ENCODE measurements at places on chromosomes 11 and 22. TPM values are rescaled to one million over a fixed set of nuclear protein-coding genes. Genes with fewer than 3 reads are reported as not detected.

The MUC6 gene
- not detected for total RNA-seq

The APOA4 gene
- not detected for total RNA-seq

The KIRREL3 gene
- total RNA-seq, result not detected

DNA sequence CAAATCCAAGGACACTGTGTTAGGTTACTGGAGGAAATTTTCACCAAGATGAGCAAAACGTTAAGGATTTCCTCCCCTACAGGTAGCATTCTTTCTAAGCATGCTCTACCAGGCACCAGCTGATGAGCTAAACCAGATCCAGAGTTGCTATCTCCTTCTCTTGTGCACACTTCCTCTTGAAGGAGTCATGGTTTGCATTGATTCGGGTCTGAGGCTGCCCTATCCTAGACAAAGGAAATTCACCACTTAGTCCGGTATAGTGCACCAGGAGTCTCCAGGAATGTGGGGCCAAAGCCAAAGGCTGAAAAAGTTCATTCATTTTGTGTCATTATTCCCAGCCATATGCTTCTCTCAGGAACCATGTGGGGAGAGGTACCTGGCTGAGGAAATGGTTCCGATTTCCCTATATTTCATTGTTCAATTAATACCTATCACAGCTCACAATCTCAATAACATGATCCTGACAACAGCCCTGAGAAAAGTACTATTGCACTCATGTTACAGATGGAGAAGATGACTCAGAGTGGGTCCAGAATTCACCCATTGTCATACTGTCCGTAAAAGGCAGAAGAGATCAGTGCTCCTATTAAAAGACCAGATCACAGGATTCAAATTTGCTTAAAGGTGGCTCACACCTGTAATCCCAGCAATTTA is 39.1 kb downstream of the SLC35F2 start:
- DNase-seq, result peak; percentile 87

The KRTAP5-8 gene
- not detected for total RNA-seq

DNA sequence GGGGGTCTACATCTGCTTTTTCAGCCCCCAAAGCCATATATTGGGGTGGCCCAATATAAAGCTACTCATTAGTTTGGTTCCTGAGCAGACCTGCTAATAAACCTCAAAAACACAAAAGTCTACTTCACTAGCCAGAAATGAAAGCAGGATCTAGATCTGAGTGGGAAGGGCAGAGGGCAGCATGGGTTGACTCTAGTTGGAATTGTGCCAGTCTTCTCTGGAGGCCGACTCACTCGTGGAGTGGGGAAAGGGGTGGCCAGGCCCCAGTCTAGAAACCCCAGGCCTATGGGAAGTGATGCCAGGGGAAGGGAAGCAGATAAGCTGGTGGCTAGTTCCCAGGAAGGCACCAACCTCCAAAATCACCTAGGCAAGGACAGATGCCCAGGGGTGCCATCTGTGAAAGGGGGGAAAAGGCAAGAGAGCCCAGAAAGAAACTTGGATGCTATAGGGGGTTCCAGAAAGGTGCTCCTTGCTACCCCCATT is 5.3 kb downstream of the PATZ1 start:
- no peak for DNase-seq

DNA sequence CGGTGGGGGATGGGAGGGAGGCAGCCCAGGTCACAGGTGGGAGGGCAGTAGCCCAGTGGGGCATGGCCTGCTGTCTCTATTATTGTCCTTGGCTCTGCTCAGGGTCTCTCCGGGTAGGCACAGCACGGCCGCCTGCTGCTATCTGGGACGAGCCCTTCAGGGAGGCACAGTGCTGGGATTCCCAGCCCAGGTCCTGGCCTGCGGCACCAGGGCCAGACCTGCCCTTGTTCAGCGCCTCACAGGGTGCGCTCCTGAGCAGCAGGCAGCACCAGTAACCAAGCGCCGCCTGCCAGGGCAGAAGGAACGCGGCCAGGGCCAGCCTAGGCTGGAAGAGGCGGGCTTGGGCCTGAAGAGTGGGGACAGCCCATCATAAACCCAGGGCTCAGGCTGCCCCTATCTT is 151.0 kb downstream of the MPPED1 start:
- no peak for DNase-seq

GRCh38 chr11:70240337-70240736 is 30.2 kb upstream of the PPFIA1 start:
- no peak for DNase-seq

DNA sequence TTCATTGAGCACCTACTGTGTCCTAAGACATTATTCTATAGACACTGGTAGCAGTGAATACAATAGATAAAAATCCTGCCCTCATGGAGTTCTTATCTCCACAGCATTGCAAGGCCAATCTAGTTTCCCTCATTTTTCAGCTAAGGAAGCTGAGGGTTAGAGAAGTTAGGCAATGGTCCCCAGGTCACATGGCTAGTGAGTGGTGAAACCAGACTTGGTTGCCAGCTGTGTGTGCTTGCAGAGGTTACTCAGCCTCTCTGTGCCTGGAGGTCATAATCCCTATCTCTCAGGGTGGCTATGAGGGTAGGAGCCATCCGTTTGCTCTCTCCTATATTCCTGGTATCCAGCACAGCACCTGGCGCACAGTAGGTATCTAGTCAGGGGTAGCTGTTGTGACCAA is 147.7 kb upstream of the SEZ6L start:
- DNase-seq, result no peak

DNA sequence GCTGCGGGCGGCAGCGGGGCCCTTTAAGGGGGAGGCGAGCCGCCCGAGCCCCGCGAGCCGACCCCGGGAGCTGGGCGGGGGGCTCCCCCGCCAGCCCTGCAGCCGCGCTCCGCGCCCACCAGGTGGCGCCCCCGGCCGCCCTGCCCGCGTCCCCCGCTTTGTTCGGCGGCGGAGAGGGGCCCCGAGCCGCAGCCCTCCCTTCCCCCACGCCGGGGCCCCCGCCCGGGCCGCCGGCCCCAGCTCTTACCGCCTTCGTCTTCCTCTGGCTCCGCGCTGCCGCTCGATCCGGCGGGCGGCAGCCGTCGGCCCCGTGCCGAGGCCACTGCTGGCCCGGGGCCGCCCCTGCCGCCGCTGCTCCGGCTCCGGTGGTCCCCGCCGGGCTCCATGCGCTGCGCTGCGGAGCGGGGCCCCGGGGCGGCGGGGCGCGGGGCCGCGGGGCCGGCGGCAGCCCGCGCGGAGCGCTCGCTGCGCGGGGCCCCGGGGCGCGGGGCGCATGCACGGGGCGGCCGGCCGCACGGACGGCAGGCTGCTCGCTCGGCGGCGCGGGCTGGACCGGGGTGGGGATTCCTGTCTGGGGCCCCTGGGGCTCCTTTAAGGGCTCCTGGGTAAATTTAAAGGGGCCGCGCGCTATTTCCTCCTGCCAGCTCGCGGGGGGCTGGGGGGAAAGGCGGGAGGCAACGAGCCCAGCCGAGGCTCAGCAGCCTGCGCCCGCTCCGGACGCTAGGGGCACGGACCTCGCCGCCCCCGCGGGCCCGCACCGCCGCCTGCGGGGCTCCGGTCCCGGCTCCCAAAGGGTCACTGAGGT is at the start of gene ZFTA:
Gene ZFTA (minus strand): TSS at position 539 of the 805 bp plus-strand sequence. CDS start 153 bp downstream, at position 386.
- DNase-seq, result peak; percentile 66

GRCh38 chr22:46902998-46903916 is 140.8 kb downstream of the TBC1D22A start:
- DNase-seq, result no peak

The GAL gene
- 0.74 TPM for total RNA-seq

The FCHSD2 gene
- 18.0 TPM for total RNA-seq

DNA sequence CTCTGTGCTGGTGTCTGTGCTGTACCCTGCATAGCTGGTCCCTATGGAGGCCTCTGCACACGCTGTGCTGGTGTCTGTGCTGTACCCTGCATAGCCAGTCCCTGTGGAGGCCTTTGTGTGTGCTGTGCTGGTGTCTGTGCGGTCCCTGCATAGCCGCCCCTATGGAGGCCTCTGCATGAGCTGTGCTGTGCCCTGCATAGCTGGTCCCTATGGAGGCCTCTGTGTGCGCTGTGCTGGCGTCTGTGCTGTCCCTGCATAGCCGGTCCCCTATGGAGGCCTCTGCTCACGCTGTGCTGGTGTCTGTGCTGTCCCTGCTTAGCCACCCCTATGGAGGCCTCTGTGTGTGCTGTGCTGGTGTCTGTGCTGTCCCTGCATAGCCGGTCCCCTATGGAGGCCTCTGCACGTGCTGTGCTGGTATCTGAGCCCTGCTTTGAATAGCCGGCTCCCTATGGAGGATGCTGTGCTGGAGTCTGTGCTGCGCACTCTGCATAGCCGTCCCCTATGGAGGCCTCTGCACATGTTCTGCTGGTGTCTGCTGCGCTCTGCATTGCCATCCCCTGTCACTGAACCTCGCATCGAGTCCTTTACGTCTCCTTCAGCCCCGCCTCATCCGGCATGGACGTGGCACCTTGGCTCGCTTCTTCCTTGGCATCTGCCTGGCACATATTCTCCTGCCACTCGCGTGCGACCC is 6.2 kb downstream of the NADSYN1 start:
- DNase-seq, result no peak

DNA sequence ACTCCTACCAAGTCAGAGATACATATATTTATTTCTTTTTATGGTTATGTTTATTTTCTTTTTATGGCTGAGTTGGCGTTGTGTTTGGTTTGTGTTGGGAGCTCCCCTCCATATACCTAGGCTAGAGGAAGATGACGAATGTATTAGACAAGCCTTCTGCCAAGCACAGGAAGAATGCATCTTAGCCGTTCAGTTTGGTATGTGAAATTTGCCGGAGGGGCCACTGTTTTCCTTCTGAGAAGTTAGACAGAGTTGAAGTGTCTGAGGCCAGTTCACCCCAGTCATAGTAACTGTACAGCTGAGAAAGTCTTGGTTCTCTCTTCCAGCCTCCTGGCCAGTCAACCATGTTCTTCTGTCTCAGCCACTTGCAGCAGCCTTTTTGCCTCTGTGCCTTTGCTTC is 29.8 kb downstream of the TEAD1 start:
- DNase-seq, result peak; percentile 66
